Myometrial cell (primary cell): ENCODE measurements at places on chromosomes 1 and 21. TPM values are rescaled to one million over a fixed set of nuclear protein-coding genes. Genes with fewer than 3 reads are reported as not detected.

The TNFRSF4 gene
- not detected in 2 replicates for total RNA-seq

The OR6P1 gene
- not detected in 2 replicates for total RNA-seq

The WNT2B gene
- total RNA-seq: 5.7 and 6.3 TPM in 2 replicates

The TPRG1L gene
- 14.7 and 20.2 TPM in 2 replicates for total RNA-seq

The OR2T33 gene
- not detected in 2 replicates for total RNA-seq

The SPRR4 gene
- total RNA-seq: not detected in 2 replicates

The ADAMTSL4 gene
- total RNA-seq: 13.8 and 14.9 TPM in 2 replicates

The UBL4B gene
- not detected in 2 replicates for total RNA-seq
